Stimulated activated CD4-positive, alpha-beta T cell treated with anti-CD3 and anti-CD28 coated beads, TNF-alpha, amount 100 ng/mL, for 24 hours (primary cell): ENCODE measurements at places on chromosomes 7 and 10.

- no peak for DNase-seq
Measured at GRCh38 chr7:143735962-143736361, 21.5 kb downstream of the CTAGE6 start.

DNA sequence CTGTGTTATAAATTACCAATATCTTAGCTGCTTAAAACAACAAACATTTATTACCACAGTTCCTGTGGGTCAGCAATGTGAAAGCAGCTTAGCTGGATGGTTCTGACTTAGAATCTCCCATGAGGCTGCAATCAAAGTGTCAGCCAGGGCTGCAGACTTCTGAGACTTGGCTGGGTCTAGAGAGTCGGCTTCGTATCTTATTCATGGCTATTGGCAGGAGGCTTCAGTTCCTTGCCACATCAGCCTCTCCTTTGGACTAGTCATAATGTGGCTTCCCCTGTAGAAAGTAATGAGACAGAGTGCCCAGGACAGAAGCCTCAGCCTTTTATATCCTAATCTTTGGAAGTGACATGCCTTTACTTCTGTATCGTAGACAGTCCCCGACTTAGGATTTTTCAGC lies 27.3 kb downstream of the RALA start:
- DNase-seq: no peak

DNA sequence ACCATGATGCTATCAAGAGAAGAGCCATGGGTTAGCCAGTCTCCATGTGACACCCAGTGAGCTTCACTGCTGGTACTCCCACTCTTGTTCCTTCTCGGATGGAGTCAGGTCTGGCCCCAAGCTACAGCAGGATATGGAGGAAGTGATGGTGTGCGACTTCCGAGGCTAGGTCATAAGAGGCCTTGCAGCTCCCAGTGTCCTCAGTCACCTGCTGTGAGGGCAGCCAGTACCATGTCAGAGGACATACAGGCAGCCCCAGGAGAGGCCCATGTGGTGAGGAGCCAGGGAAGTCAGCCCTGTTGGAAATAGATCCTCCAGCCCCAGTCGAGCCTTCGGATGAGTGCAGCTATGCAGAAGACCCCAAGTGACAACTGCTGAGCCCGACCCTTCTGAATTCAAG lies 237.0 kb downstream of the EBF3 start:
- no peak for DNase-seq

- no peak for DNase-seq
Measured at GRCh38 chr7:9600974-9601373, 1167.6 kb downstream of the NXPH1 start.

DNA sequence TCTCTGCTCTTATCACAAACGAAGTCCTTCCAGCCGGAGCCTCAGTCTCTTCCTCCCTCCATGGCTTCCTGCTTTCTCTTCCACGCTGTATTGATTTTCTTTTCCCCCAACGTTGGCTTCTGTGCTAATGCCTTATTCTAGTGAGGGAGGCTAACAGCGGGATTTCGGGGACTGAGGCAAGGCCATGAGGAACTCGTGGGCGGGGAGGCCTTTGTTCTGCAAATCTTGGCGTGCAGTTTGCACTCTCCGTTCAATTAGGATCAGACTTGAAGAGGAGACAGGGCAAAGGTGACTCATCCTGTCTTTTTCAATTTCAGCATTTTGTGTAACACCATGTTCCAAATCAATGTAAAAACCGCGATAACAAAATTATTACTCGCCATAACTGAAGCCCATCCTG lies 25.3 kb downstream of the EN2 start:
- no peak for DNase-seq

DNA sequence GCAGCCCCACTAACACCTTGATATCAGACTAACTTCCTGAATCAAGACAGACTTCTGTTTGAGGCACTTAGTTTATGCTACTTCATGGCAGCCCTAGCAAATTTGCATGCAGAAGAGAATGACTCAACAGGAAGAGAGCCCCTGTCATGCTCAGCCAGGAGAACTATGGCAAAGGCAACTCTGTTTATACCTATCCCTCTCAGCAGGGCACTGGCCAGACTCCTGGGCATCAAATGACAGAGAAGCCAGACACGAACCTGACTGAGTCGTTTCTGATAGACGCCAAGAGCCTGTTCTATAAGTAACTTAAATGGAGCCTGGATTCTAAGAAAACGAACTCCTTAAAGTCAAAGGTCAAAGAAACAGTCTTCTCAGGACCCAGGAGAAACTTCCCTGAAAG lies 50.9 kb upstream of the UNC5B start:
- no peak for DNase-seq

DNA sequence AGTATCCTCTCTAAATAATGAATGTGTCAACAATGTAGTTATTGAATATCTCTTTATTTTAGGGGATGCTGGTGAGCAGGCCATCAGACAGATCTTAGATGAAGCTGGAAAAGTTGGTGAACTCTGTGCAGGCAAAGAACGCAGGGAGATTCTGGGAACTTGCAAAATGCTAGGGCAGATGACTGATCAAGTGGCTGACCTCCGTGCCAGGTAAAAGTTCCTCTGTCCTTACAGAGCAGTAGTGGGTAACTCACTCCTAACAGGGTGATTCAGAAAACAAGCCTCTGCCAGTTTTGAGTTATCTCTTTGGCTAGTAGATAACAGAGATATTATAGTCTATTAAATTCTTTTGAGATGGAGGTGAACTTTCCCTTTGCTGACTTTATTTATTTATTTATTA lies 67.3 kb downstream of the AP3M1 start:
- DNase-seq: no peak

GRCh38 chr10:84296091-84296981 lies 32.1 kb upstream of the CCSER2 start:
- DNase-seq: no peak

GRCh38 chr7:43650457-43651052 lies 67.6 kb downstream of the STK17A start:
- no peak for DNase-seq

DNA sequence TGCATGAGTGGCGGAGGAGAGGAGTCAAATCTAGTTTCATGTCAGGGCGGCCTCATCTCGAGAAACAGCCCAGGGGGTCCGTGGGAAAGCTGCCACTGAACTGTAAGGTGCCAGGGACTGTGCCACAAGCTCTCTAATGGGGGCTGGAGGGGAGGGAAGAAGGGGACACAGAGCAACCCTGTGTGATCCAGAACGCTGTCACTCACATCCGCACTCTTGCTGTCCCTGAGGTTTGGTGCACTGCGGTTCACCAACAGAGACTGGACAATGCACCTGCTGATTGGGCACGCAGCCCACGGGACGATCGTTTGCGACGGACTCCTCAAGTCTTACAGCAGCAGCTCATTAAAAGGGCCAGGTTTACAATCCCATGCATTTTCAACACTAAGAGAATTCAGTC lies 47.7 kb downstream of the AMZ1 start:
- no peak for DNase-seq

- no peak for DNase-seq
Measured at GRCh38 chr7:139427788-139428187, 55.7 kb downstream of the KLRG2 start.

- DNase-seq: no peak
Measured at GRCh38 chr7:151736403-151736909, 140.5 kb downstream of the PRKAG2 start.

DNA sequence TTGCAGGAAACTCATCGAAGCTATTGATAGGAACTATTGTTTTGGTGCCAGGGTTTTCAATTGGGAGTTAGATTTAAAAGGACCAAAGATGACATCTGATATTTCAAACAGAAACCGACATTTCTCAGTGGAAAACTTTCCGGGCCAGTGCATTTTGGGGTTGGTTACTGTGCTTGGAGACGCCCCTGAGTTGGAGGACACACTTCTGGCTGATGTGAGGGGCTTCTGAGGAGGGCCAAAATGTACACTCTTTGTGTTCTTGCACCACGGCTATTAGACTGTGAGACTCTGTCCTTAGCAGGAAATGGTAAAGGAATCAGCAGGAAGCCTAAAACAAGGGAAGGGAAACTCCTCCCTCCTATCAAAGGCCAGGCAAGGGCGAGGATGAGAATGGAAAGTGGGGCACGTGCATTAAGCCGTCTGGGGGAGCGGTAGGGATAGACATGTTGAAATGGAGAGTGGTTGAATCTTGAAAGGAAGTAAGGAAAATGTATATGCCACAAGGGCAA lies 1.8 kb upstream of the SRGN start:
- no peak for DNase-seq
